ENCODE measurements at places on chromosomes 1 and 21.

GRCh38 chr1:12343823-12344487 lies 114.1 kb downstream of the VPS13D start:
- no peak for DNase-seq

DNA sequence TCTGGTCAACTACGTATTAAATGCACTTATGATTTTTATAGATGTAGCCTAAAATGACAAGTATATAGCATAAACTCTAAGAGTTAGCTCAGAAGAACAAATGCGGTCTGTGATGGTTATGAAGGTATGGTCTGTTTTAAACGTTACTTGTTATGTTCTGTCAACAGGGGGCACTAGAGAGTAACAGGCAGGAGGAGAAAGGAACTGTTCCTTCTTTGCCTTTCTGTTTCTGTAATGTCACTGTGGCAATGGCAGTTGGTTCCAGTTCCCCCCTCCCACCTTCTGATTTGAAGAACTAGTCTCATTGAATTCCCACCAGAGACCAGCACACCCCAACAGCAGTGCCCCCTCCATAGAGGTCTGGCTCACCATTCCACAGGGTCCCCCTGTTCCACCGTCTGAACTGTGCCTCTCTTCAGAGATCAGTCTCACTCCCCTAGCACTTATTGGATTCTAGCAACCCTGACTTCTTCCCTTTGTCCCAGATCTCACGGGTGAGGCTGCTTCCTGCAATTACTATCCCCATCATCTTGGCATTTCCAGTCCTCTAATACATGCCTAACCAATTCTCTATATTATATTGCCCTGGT lies 14.0 kb downstream of the KRTAP24-1 start:
- no peak for DNase-seq

- peak; percentile 54 for DNase-seq
These were observed 6.1 kb upstream of the EPHB2 start for GRCh38 chr1:22704440-22705067.

DNA sequence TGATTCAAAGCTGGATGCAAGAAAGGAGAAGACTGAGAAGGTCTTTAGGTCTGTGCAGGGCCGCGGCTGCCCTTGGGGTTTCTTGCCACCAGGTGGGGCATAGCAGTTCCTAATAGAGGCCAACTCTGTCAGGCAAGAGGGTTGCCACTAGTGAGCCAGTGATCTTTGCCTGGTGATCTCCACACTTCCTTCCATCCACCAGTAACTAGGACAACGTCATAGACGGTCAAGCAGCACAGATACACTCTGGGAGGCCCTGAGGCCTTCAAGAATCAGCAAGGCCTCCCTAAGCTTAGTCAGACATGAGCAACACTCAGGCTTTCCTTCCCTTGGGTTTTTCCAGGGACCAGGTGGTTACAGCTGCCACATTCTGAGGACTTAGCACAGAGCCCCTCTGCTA lies 32.9 kb upstream of the ATP2B4 start:
- DNase-seq, result no peak

DNA sequence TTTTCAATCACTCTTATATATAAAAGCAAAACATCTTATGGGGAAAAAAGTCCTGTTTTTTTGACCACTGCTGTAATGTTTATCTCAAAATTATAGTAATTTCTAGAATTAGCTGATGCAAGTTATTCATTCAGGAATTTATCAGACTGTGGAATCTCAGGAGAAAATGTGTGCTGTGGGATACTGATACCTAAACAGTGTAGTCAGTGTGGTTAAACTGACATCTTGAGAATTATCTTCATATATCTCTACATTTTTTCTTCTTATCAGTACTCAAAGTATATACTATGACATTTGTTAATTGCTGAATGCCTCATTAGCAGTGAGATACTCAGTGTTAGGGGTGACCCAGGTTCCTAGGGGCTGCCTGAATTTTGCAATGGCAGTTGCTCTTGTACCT lies 839.3 kb downstream of the KCNT2 start:
- DNase-seq, result no peak

- no peak for DNase-seq
These were observed 97.8 kb downstream of the LPAR3 start for GRCh38 chr1:84795213-84795612.

GRCh38 chr1:110542725-110543124 lies 23.8 kb upstream of the KCNA10 start:
- DNase-seq, result peak; percentile 5

- DNase-seq, result peak; percentile 99
These were observed 146.1 kb upstream of the FGGY start for GRCh38 chr1:59150577-59151386.

DNA sequence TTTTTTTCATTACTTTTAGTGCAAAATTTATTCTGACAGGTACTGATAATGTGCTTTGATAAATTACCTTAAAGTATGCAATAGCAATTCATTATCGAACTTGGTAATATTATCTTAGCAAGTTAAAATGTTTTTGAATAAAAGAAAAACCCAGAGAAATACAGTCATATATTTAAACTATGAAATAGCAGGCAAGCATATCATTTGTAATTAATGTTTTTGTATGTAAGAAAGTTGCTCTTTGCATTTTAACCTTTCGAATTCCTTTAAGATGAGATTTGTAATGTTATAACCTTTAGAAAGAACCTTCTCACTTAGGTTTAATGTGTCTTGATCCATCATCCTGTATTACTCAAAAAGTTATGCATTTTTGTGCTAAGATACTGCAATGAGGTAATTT lies 585.6 kb downstream of the PTBP2 start:
- no peak for DNase-seq

DNA sequence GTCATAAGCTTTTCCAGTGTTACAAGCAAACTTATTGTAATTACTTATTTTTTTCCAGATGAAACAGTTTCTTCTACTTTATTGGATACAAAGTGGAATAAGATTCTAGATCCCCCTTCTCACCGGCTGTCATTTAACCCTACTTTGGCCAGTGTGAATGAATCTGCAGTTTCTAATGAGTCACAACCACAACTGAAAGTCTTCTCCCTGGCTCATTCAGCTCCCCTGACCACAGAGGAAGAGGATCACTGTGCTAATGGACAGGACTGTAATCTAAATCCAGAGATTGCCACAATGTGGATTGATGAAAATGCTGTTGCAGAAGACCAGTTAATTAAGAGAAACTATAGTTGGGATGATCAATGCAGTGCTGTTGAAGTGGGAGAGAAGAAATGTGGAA lies 95.5 kb downstream of the ZFYVE9 start:
- peak; percentile 30 for DNase-seq

GRCh38 chr1:41799723-41800122 lies 119.0 kb downstream of the HIVEP3 start:
- no peak for DNase-seq

DNA sequence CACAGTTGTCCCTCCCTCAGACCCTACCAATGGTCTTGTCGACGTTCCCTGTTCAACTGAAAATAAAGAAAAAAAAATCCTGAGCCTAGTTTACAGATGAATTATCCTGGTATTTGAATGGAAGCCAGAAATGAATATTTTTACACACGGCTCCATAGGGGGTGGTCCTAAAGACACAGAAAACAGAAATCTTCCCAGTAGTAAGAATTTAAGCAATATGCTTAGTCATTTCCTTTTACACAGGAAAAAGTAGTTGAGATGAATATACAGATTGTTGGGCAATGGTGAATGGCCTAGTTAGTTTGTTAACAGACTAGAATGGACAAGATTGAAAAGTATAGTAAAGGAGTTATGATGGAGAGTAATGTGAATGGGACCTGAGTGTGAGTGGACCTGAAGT lies 67.4 kb downstream of the RGS18 start:
- DNase-seq, result peak; percentile 61

GRCh38 chr1:226938903-226939437 lies 1.1 kb upstream of the COQ8A start:
- DNase-seq, result peak; percentile 17

DNA sequence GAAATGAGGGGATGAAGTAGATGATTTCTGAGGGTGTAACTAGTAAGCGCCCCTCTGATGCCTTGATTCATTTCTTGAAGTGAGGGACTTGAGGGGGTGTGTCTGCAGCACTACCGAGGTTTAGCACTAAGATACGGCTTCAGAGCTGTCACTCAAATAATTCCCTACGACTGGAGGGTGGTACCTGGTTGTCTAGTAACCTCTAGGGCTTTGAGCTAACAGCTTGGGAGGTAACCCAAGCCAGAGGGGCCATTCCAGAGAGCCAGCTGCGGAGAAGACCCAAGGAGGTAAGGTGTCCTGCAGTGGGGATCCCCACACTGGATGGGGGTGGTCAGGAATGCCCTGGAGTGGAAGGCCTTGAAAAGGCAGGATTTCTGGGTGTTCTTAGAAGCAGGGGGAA lies at the start of gene TTC24:
TSS of gene TTC24 (plus strand) at position 252 of the 400 bp plus-strand sequence. CDS start 1,642 bp downstream, outside the sequence.
- DNase-seq, result no peak

- DNase-seq, result no peak
These were observed 10.4 kb downstream of the IBA57 start for GRCh38 chr1:228176024-228176395.

DNA sequence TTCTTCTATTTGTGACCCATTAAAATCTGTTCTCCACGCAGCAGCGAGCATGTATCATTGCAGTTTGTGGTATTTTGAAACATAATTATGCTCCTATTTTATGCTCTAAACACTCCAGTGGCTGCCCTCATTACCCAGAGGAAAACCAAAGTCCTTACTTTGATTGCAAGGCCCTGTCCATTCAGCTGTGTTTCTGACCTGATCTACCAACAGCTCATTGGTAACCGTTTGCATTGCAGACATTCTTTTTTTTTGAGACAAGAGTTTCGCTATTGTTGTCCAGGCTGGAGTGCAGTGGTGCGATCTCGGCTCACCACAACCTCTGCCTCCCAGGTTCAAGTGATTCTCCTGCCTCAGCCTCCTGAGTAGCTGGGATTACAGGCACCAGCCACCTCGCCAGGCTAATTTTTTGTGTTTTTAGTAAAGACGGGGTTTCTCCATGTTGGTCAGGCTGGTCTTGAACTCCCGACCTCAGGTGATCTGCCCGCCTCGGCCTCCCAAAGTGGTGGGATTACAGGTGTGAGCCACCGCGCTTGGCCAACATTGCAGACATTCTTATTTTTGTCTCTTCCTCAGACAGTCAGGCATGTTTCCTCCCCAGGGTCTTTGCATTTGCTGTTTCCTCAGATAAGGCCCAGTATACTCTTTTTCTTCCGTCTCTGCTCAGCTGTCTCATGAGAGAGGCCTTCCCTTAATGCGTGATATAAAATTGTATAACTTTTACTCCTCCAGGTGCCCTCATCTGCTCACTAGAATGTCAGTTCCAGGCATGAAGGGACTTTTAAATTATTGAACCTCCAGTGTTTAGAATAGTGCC lies 32.5 kb downstream of the THRAP3 start:
- DNase-seq, result no peak

- DNase-seq, result no peak
These were observed 285.8 kb upstream of the NEGR1 start for GRCh38 chr1:72568113-72568512.

DNA sequence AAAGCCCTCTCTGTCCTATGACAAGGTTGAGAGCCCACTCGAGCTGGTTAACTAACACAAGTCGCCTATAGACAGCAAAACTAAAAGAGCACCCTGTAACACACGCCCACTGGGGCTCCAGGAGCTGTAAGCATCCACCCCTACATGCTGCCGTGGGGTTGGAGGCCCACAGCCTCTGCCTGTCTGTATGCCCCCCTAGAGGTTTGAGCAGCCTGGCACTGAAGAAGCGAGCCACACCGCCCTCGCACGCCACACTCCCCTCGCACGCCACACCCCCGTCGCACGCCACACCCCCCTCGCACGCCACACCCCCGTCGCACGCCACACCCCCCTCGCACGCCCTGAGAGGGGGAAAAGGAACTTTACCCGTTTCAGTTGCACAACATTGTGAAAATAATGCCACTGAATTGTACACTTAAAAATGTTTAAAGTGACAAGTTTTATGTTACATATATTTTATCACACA lies 13.2 kb upstream of the HMGCL start:
- no peak for DNase-seq

DNA sequence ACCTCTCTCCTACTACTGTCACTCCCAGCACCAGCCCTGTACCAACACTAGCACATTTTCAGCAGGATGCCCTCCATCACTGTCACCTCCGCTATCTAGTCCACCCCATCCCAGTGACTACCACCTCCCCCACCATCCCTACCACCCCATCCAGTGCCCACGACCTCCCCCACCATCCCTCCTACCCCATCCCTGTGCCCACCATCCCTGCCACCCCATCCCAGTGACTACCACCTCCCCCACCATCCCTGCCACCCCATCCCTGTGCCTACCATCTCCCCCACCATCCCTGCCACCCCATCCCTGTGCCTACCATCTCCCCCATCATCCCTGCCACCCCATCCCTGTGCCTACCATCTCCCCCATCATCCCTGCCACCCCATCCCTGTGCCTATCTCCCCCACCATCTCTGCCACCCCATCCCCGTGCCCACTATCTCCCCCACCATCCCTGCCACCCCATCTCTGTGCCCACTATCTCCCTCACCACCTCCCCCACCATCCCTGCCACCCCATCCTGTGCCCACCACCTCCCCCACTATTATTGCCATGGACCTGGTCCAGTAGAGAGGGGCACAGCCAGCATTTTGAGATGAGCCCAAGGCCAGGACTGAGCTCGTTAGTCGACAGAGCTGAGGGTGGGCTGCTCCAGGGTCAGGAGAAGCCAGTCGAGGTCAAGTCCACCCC lies 45.7 kb downstream of the DISP3 start:
- DNase-seq, result no peak

- DNase-seq, result peak; percentile 8
These were observed 293.6 kb downstream of the PLPP3 start for GRCh38 chr1:56285554-56286402.

DNA sequence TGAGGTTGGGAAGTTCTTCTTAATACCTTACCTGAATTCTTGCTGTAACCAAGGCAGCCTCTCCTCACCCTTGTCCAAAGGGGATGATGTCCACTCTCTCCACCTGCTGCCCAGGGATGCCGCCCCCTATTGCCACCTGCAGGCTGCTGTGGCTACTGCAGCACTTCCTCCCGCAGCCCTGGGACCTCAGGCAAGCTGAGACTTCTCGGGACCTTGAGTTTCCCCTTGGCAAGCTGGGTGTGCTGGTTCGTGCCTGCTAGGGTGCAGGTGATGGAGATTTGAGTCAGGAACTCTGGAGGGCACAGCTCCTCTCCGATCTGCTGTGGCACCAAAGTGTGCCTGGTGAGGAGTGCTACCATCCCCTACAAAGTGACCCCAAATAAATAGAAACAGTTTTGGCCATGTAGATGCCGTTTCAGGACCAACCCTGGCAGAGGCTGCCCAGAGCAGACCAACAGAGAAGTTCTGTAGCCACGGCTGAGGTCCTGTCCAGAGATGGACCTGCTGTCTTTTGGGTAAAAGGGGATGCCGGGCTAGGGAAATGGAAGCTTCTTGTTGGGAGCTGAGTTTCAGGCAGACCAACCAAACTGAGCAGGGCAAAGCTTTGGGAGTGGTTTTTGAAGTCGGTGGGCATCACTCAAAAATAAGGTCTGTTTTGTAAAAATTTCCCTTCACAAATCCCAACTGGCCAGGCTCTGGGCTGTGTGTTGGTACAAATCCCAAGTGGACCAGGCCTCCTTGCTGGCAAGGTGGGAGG lies 31.7 kb downstream of the RUNX3 start:
- no peak for DNase-seq

Data from fibroblast of skin of left biceps (primary cell).